ENCODE measurements at places on chromosomes 3 and 15. TPM values are rescaled to one million over a fixed set of nuclear protein-coding genes. Genes with fewer than 3 reads are reported as not detected.

Gene WDR72
- 0.16 TPM for total RNA-seq

Gene LRRC3B
- 0.41 TPM for total RNA-seq

Gene C3orf20
- total RNA-seq: not detected

Gene SMCO1
- total RNA-seq: not detected

Gene TMC3
- 0.82 TPM for total RNA-seq

Gene SELENOT
- total RNA-seq: 126 TPM

Gene NEK10
- 7.2 TPM for total RNA-seq

Gene TLR9
- total RNA-seq: not detected

DNA sequence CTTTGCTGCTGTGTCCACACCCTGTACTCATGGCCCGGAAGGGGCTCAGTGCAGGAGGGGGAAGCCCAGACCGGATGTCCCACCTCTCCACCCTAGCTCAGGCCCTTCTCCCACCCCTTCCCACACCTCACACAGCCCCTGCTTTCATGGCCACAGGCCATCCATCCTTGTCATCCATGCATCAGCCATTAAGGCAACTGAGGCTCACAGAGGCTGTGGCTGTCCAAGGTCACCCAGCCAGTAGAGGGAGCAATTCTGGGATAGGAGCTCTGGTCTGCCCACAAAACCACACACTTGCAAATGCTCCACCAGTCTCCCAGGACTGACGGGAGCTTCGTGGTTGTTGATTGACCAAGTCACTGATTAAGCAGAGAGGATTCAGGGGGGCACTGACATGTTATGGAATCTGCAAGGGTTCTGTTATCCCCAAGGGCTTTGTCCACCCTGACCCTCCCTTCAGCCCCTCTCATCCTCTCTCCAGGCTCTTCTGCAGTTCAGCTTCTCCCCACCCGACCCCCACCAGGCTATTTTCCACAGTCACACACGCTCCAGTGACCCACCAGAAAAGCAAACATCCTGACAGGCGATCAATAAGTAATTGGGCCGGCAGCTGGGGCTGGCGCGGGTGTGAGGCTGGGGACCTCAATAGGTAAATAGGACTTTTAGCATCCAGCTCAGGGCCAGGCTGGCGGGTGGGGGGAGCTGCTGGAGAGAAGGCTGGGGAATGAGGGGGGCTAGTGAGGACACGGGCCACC, 15.1 kb downstream of the LINGO1 start:
- no peak overlapping the region for H3K4me3 ChIP-seq
- DNase-seq: no peak
- H3K27ac ChIP-seq: no peak overlapping the region

GRCh38 chr3:128579927-128580326, 70.7 kb downstream of the RPN1 start:
- no peaks in the 10 kb centered on the region for H3K36me3 ChIP-seq
- no peaks in the 10 kb centered on the region for H3K27me3 ChIP-seq
- no peak for DNase-seq
- no peak overlapping the region for H3K27ac ChIP-seq
- H3K4me3 ChIP-seq: no peak overlapping the region

- H3K4me3 ChIP-seq: no peak overlapping the region
- H3K4me1 ChIP-seq: peaks cover 10% of the 10 kb centered on the region
- no peak for DNase-seq
- H3K27ac ChIP-seq: no peak overlapping the region
- H3K27me3 ChIP-seq: no peaks in the 10 kb centered on the region
Measured at GRCh38 chr3:72892870-72893269, 5.0 kb downstream of the GXYLT2 start.

DNA sequence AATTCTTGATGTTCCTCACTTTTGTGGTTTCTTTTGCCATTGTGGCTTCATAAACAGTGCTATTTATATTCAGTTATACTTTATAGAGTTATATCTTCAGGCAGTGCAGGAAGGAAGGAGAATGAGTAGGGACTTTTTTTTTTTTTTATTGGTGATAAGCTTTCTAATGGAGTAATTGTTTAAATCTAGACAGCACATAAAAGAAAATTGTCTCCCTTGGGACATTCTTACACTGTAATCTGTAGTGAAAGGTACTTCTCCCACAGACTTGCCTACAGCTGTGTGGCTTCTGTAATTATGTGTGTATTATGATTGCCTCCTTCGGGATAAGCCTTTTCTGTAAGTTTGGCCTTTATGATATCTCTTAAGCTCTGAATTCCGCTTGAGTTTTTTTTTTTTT, 41.6 kb downstream of the WDR76 start:
- DNase-seq: no peak
- H3K4me3 ChIP-seq: no peak overlapping the region
- no peak overlapping the region for H3K27ac ChIP-seq
- peaks cover 11% of the 10 kb centered on the region for H3K36me3 ChIP-seq
- H3K4me1 ChIP-seq: no peaks in the 10 kb centered on the region

DNA sequence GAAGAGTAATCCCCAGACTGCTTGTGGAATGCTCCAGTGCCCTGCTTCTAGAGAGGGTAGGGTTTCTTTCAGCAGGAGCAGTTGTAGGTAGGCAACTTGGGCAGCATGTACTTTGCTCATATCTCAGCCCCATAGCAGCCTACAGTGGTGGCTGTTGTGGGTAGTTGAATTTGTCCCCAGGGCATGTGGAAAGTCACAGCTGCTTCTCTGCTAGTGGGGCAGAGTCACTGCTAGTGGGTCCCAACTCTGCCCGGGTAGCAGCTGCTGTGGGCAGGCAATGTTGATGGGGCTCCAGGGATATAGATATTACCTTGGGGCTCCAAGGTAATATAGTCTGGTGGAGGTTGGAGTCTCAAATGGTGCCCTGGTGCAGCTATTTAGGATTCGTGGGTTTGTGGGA, 174.5 kb downstream of the OTOL1 start:
- no peaks in the 10 kb centered on the region for H3K27me3 ChIP-seq
- no peak overlapping the region for H3K4me3 ChIP-seq
- H3K27ac ChIP-seq: no peak overlapping the region
- no peaks in the 10 kb centered on the region for H3K4me1 ChIP-seq
- no peaks in the 10 kb centered on the region for H3K36me3 ChIP-seq

GRCh38 chr3:11609481-11609880, 34.2 kb downstream of the VGLL4 start:
- DNase-seq: no peak
- peaks cover 97% of the 10 kb centered on the region for H3K4me1 ChIP-seq
- peak overlapping the region; percentile 87 for H3K27ac ChIP-seq
- no peaks in the 10 kb centered on the region for H3K27me3 ChIP-seq
- no peak overlapping the region for H3K4me3 ChIP-seq

DNA sequence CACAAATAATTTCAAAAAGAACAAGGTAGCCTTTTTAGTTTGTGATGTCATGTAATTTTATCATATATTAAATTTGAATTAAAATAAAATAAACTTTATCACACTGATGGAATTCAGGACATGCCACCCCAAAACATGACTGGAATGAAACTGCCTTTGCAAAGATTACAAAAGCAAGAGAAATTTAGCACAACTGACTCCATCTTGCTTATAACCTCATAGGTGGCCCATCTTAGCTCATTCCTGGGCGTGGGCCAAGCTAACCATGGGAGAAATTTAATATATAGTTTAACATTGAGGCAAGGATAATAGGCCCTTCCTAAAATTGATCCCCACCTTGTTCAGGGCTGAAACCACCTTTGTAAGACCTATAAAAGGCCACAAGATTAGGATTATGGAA, 235.6 kb downstream of the ZNF385D start:
- H3K4me1 ChIP-seq: no peaks in the 10 kb centered on the region
- no peak overlapping the region for H3K4me3 ChIP-seq
- no peak overlapping the region for H3K27ac ChIP-seq
- H3K27me3 ChIP-seq: no peaks in the 10 kb centered on the region
- H3K36me3 ChIP-seq: no peaks in the 10 kb centered on the region
- no peak for DNase-seq

- no peaks in the 10 kb centered on the region for H3K27me3 ChIP-seq
- no peaks in the 10 kb centered on the region for H3K4me1 ChIP-seq
- no peak overlapping the region for H3K27ac ChIP-seq
- no peaks in the 10 kb centered on the region for H3K36me3 ChIP-seq
- H3K4me3 ChIP-seq: no peak overlapping the region
Measured at GRCh38 chr3:63661242-63661641, 8.8 kb downstream of the SNTN start.

- no peaks in the 10 kb centered on the region for H3K36me3 ChIP-seq
- H3K27ac ChIP-seq: no peak overlapping the region
- DNase-seq: no peak
- H3K27me3 ChIP-seq: no peaks in the 10 kb centered on the region
Measured at GRCh38 chr3:107260207-107260606, 117.0 kb upstream of the CCDC54 start.

GRCh38 chr3:44104668-44105321, 136.9 kb upstream of the TOPAZ1 start:
- no peak for DNase-seq
- H3K27ac ChIP-seq: no peak overlapping the region
- H3K36me3 ChIP-seq: no peaks in the 10 kb centered on the region
- no peak overlapping the region for H3K4me3 ChIP-seq
- peaks cover 5% of the 10 kb centered on the region for H3K27me3 ChIP-seq

- no peak overlapping the region for H3K4me3 ChIP-seq
- no peak for DNase-seq
- peaks cover 33% of the 10 kb centered on the region for H3K4me1 ChIP-seq
Measured at GRCh38 chr15:98025237-98025636, 64.7 kb downstream of the ARRDC4 start.

- H3K27me3 ChIP-seq: peaks cover 57% of the 10 kb centered on the region
- no peaks in the 10 kb centered on the region for H3K4me1 ChIP-seq
- DNase-seq: no peak
- H3K4me3 ChIP-seq: peak within 1 kb of the TSS; percentile 17
- no peaks in the 10 kb centered on the region for H3K36me3 ChIP-seq
Measured at GRCh38 chr3:184229394-184230080, at the start of gene VWA5B2. VWA5B2 (plus strand) TSS chr3:184229585; CDS start chr3:184230529, 944 bp downstream.

DNA sequence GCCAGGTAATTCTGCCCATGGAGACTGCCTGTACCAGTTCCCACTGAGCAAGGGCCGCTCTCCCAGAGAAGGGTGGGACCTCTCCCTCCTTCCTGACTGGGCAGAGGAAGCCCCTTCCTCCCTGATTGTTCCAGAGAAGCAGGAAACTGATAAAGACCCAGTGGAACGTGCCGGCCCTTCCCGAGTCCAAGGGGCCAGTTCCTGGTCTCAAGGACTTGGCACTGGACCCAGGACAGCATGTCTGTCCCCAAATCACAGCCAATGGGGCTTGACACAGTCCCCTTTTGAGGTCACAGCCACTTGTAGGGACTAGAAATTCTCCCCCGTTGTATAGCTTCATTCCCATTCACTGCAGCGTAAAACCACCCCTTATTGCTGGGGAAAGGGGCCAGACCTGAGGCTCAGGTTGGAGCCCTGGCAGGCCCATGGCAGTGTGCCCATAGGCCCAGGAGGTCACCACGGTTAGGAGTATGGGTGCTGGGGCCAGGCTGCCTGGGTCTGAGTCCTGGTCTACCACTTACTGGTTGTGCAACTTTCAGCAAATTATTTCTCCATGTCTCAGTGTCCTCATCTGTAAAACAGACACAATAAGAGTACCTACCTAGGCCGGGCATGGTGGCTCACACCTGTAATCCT, 18.1 kb downstream of the CSRNP1 start:
- peak; percentile 62 for DNase-seq
- peaks cover 6% of the 10 kb centered on the region for H3K36me3 ChIP-seq
- no peaks in the 10 kb centered on the region for H3K27me3 ChIP-seq
- no peak overlapping the region for H3K27ac ChIP-seq
- H3K4me3 ChIP-seq: no peak overlapping the region

- no peaks in the 10 kb centered on the region for H3K36me3 ChIP-seq
- H3K27me3 ChIP-seq: no peaks in the 10 kb centered on the region
- peaks cover 6% of the 10 kb centered on the region for H3K4me1 ChIP-seq
- no peak overlapping the region for H3K27ac ChIP-seq
- DNase-seq: no peak
Measured at GRCh38 chr15:64009798-64010261, 36.5 kb downstream of the DAPK2 start.

- H3K27ac ChIP-seq: no peak overlapping the region
- no peak for DNase-seq
- H3K4me3 ChIP-seq: no peak overlapping the region
- H3K36me3 ChIP-seq: no peaks in the 10 kb centered on the region
- H3K27me3 ChIP-seq: no peaks in the 10 kb centered on the region
Measured at GRCh38 chr15:86327230-86327865, 247.7 kb downstream of the AGBL1 start.

- H3K4me1 ChIP-seq: peaks cover 17% of the 10 kb centered on the region
- no peak for DNase-seq
- H3K27ac ChIP-seq: no peak overlapping the region
- no peaks in the 10 kb centered on the region for H3K27me3 ChIP-seq
Measured at GRCh38 chr3:15815696-15816095, 17.9 kb upstream of the ANKRD28 start.

- no peaks in the 10 kb centered on the region for H3K36me3 ChIP-seq
- H3K27me3 ChIP-seq: no peaks in the 10 kb centered on the region
Measured at GRCh38 chr15:41566121-41566885, 7.3 kb downstream of the TYRO3 start.

DNA sequence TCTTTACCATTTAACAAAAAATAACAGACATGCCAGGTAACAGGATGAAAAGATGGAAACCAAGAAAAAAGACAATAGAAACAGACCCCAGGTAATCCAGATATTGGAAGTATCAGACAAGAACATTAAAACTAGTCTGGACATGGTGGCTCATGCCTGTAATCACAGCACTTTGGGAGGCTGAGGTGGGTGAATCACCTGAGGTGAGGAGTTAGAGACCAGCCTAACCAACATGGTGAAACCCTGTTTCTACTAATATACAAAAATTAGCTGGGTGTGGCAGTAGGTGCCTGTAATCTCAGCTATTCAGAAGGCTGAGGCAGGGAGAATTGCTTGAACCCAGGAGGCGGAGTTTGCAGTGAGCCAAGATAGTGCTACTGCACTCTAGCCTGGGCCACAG, 40.6 kb downstream of the ACAD9 start:
- no peaks in the 10 kb centered on the region for H3K27me3 ChIP-seq
- H3K4me3 ChIP-seq: no peak overlapping the region
- H3K4me1 ChIP-seq: no peaks in the 10 kb centered on the region
- H3K36me3 ChIP-seq: no peaks in the 10 kb centered on the region
- H3K27ac ChIP-seq: no peak overlapping the region
- DNase-seq: no peak

DNA sequence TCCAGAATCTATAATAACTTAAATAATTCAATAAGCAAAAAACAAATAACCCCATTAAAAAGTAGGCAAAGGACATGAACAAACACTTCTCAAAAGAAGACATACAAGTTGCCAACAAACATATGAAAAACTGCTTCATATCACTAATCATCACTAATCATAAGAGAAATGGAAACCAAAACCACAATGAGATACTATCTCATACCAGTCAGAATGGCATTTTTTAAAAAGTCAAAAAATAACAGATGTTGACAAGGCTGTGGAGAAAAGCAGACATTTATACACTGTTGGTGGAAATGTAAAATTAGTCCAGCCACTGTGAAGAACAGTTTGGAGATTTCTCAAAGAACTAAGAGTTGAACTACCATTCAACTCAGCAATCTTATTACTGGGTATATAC, 19.5 kb upstream of the ZMAT3 start:
- no peak for DNase-seq
- H3K36me3 ChIP-seq: no peaks in the 10 kb centered on the region

GRCh38 chr15:58053315-58054153, 12.0 kb downstream of the ALDH1A2 start:
- no peaks in the 10 kb centered on the region for H3K36me3 ChIP-seq
- DNase-seq: no peak
- no peaks in the 10 kb centered on the region for H3K4me1 ChIP-seq
- no peaks in the 10 kb centered on the region for H3K27me3 ChIP-seq
- H3K4me3 ChIP-seq: no peak overlapping the region
- H3K27ac ChIP-seq: no peak overlapping the region

- no peak overlapping the region for H3K27ac ChIP-seq
- peak; percentile 32 for DNase-seq
- no peaks in the 10 kb centered on the region for H3K27me3 ChIP-seq
- no peak overlapping the region for H3K4me3 ChIP-seq
Measured at GRCh38 chr3:126517986-126518778, 609 bp upstream of the UROC1 start.

GRCh38 chr15:61503383-61503969, 274.4 kb upstream of the RORA start:
- DNase-seq: no peak
- no peaks in the 10 kb centered on the region for H3K36me3 ChIP-seq
- H3K4me1 ChIP-seq: no peaks in the 10 kb centered on the region
- H3K27me3 ChIP-seq: no peaks in the 10 kb centered on the region

Measured in sigmoid colon (tissue), 7 donors.